ENCODE measurements at places on chromosomes 13 and 19.

DNA sequence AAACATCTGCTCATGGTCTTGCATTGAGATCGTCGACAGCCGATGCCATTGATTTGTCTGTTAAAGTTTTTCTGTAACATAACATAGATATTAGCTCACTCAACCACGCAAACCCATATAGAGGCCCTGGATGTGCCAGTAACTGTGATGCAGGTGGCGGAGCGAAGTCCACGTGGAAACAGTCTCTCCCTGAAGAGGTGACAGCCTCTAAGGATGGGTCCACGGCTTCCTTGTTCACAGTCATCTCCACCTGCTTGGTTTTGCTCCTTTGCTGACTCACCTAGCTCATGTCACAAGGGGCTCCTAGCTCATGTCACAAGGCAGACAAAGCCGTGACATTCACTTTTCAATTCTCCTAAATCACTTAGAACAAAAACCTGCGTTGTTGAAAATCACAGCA is 42.4 kb upstream of the FARP1 start:
- DNase-seq = no peak

DNA sequence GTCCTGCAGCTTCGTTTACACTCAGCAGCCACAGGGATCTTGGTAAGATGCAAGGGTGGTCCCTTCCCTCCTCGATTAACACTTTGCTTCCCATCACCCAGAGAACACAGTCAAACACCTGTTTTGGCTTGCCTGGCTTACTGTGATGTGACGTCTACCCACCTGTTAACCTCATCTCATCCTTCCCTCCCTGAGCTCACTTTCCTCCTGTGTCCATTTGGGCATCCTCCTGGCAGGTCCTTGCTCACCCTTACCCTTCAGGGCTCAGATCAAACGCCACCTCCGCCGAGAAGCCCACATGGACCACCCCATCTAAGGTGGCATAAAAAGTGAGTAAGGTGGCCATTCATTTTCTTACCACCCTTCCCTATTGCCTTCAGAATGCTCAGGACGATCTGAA is 9.2 kb downstream of the FIZ1 start:
- DNase-seq = no peak

- no peak for DNase-seq
Measured at GRCh38 chr19:54207983-54208783, 7.5 kb downstream of the RPS9 start.

GRCh38 chr19:18304458-18305310 is 18.2 kb downstream of the LSM4 start:
- DNase-seq = no peak

GRCh38 chr13:89343165-89343564 is 1672.0 kb downstream of the SLITRK5 start:
- no peak for DNase-seq

DNA sequence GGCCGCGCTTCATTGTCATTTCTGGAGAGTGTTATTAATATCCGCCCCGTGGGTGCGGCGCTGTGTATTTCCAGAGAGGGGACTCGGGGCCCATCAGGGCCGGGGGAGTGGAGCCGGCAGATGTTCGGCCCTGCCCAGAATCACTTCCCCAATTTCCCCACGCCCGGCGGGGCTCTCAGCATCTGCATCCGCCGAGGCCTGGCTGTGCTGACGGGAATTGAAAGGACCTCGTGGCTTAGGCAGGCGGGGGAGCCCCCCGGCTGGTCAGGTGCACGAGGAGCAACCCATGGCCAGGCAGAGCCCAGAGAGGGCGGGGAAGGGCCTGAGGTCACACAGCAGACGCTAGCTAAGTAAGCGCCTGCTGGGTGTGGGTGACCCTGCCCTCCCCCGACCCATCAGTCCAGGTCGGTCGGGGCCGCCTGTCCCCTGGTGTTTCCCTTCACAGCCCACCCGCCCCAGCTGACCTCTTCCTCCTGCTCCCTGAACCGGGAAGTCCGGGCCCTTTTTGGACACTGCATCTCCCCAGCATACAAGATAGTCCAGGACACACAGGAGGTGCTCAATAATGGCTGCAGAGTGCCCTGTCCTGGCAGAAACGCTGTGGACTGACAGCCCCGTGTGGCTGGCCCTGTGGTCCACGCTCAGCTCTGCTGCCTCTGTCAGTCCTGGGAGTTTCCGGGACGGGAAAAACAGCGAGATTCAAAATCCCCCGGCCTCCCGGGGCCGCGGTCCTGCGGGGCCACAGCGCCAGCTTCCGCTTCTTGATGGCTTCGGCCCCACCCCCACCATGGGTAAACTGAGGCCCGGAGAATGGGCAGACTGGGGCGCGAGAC is 22.1 kb downstream of the ARID3A start:
- DNase-seq = no peak

- no peak for DNase-seq
Measured at GRCh38 chr19:30566681-30567420, 194.7 kb downstream of the ZNF536 start.

- no peak for DNase-seq
Measured at GRCh38 chr13:113887700-113888201, 23.9 kb upstream of the GAS6 start.

- no peak for DNase-seq
Measured at GRCh38 chr19:918481-919198, 1.5 kb downstream of the KISS1R start.

All from fibroblast of skin of left biceps (primary cell).